ENCODE measurements at places on chromosomes 1 and 21.

- DNase-seq, result no peak
Measured at GRCh38 chr1:243890576-243890975, 40.5 kb upstream of the AKT3 start.

- no peak for DNase-seq
Measured at GRCh38 chr1:234140388-234140787, 232.9 kb upstream of the COA6 start.

- no peak for DNase-seq
Measured at GRCh38 chr21:25461725-25462124, 145.6 kb downstream of the MRPL39 start.

DNA sequence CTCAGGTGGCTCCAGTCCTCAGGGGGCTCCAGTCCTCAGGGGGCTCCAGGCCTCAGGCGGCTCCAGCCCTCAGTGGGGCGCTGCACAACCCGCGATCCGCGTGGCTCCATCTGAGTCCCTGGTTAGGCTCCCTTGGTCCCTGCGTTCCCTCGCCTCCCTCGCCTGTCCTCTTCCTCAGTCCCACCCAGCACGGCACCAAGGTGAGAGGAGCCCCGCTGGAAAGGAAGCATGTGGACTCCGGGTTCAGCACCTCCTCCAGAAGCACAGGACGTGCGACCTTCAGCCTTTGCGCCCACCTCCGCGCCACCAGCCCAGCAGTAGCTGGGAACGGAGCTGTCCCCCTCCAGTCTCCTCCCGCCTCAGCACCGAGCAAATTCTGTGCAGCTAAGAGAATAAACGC, 8.1 kb upstream of the OR2M5 start:
- no peak for DNase-seq

GRCh38 chr1:15680561-15681348, 3.4 kb upstream of the PLEKHM2 start:
- no peak for DNase-seq

- no peak for DNase-seq
Measured at GRCh38 chr1:2130156-2130555, 64.4 kb downstream of the FAAP20 start.

DNA sequence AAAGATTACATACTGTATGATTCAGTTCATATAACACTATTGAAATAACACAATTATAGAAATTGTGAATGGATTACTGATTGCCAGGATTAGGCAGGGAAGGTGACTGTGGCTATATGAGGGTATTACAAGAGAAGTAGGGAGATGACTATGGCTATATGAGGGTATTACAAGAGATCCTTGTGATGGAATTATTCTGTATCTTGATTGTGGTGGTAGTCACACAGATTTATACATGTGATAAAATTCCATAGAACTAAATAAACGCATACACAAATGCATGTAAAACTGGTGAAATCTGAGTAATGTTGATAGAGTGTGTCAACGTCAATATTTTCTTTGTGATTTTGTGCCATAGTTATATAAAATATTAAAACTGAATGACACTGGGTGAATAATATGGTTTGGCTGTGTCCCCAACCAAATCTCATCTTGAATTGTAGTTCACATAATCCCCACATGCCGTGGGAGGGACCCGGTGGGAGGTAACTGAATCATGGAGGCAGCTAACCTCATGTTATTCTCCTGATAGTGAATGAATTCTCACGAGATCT, 615.6 kb upstream of the PKN2 start:
- no peak for DNase-seq

GRCh38 chr1:163561580-163562295, 240.0 kb downstream of the NUF2 start:
- DNase-seq, result no peak

- no peak for DNase-seq
Measured at GRCh38 chr1:1187938-1188337, 14.3 kb downstream of the TTLL10 start.

All from stimulated activated CD8-positive, alpha-beta memory T cell treated with anti-CD3 and anti-CD28 coated beads, Interleukin-15, amount 100 ng/mL, for 24 hours (primary cell).